Hepatic stellate cell (primary cell): ENCODE measurements at places on chromosomes 2 and 18.

GRCh38 chr2:194621945-194622344 lies 1035.1 kb upstream of the SLC39A10 start:
- no peak for DNase-seq

DNA sequence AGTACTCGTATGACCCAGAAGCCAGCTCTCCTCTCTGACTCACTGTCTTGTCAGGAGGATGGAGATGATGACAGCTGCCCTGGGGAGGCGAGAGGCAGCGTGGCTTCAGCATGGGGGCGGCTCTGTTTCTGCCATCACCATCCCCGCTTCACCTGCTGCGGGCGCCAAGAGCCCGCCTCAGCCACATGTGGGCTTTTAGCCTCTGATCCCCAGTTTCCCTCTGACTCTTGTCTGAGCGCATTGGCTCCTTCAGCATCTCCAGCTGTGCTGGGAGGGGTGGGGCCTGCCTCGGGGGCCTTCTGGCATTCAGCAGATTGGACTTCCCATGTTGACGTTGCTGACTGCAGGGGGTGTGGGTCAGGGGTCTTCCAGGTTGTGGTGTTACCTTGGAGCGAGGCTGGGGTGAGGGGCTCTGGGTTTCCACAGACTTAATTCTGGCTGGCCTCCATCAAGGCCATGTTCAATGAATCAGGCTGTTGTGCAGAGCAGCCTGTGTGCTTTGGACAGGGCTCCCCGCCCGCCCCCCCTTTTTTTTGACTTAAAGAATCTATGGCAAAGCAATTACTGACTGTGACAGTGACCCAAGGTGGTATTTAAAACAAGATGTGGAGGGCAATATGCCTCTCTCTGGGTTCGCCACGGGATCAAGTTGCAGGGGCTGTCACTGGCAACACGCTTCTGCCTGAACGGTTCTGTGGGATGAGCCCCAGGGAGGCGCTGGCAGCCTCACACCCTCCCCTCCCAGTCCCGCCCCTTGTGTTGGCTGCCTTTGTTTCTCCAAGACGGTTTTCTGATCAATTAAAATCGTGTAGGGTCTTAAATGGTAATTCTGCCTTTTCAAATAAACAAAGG lies 228.3 kb downstream of the LDLRAD4 start:
- DNase-seq: no peak

DNA sequence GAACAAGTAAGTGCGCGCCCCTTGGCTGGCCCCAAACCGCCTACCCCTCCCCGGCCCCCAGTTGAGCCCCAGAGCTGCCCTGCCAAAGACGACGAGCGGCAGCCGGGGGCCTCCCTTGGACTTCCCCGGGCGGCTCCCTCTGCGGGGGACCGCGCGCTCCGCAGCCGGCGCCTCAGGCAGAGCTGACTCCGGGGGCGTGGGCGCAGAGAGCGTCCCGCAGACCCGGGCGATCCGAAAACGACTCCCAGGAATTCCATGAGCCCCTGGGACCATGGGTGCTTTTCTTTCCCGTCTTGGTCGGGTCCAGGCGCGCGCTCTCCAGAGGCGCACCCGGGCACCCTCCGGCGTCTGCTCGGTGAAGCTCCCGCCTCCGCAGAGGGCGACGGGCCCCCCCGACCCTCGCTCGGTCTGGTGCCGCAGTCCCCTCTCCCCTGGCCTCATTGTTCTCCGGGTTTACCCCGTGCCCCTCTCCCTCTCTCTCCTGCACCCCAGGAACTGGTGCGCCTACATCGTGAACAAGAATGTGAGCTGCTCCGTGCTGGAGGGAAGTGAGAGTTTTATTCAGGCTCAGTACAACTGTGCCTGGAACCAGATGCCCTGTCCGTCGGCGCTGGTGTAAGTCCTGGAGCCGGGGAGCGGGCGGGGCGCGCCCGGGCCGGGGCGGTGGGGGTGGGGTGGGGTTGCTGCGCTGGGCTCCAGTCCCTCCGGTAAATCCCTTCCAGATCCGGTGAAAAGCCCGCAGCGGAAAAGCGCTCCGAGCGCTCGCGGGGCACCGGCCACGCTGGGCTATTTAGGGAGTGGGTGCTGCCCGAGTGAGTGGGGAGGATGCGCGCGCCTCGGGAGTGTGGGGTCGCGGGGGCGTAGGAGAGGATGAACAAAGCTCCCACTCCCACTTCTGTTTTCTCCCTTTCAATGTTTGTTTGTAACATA lies 776 bp downstream of the EMILIN2 start:
- DNase-seq: peak; percentile 26

GRCh38 chr18:48749768-48750167 lies 201.0 kb downstream of the SMAD7 start:
- DNase-seq: no peak

- DNase-seq: peak; percentile 75
Measured at GRCh38 chr2:30373881-30374302, 73.2 kb upstream of the LCLAT1 start.

DNA sequence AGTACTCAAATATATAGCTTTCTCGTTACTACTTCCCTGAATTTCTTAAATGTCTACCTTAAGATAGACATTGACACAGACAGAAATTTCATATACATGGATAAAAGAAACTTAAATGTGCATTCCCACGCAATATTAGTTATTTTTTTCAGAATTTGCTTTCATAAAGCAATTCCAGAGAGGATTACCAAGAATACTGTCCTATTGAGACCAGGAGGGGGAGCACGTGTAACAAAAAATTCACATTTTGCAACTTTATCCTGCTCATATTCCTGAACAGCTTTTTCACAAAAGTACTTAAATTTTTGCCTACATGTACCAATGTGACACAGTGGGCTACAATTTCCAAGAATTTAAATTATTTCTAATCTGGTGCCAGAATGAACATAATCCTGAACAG lies 30.7 kb upstream of the ERCC3 start:
- DNase-seq: peak; percentile 27

GRCh38 chr18:13444430-13445240 lies 226.1 kb downstream of the LDLRAD4 start:
- DNase-seq: no peak

DNA sequence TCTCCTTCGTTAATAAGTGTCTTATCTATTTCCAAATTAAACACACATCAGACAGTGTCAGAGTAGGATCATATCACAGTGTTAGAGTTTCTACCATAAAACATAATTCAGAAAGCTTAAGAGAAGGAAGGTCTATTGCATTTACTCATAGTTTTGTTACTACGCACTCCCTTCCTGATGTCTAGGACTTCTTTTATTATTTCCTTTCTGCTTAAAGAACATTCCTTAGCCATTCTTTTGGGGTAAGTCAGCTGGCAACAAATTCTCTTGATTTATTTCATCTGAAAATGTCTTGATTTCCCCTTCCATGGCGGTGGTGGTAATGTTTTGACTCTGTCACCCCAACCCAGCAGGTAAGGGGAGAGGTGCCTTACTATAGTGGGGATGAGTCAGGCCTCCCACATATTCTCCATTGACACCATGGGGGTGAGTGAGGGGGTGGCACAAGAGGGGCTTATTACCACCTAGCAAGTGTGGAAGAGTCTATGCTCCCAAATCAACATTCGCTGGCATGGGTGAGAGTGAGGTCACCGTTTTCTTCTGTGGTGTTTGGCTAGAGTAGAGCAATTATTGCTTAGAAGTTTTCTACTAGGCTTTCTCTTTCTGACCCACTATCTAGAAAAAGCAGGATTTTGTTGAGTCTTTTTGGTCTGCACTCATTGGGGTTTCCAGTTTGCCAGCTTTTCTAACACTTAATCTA lies 29.9 kb downstream of the ABCB11 start:
- peak; percentile 4 for DNase-seq

DNA sequence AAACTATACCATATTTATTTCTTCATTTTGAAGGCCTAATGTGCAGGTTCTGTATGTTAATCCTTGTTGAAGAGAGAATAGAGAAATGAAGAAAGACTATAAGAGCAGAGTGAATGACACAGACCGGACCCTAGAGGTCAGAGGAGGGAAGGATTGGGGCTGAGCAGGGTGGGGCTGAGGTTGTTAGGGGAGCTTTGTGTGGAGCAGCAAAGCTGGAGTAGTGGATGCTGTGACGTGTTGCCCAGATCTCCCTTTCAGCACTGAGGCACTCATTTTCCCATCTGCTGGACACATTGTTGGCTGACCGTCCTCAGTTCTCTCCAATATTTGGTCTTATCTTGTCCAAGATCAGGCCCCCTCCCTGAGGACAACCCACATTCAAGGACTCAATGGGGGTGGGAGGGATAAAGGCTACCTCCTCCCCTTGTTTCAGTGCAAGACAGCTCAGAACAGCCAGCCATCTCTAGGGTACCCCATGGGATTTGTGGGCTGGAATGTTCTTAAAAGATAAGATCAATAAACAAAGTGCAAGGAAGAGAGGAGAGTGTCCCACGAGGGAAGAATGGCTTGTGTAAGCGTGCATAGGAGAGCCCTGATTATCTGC lies 143.6 kb downstream of the TDRD15 start:
- DNase-seq: no peak

DNA sequence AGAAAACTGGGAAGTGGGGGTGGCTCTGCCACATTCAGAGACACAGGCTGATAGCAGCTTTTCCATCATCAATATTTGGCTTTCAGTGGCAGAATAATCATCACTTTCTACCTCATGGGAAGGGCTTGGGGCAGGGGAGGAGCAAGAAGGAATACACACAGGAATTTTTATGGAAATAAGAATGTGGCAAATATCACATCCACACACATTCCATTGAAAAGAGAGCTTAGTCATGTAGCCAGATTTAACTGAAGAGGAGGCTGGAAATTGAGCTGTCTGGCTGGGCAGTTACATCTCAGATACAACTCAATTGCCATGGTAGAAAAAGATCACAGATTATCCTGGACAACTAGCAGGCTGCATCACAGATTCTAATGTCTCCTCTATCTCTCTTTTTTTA lies 1474.0 kb upstream of the ACVR2A start:
- DNase-seq: peak; percentile 4

DNA sequence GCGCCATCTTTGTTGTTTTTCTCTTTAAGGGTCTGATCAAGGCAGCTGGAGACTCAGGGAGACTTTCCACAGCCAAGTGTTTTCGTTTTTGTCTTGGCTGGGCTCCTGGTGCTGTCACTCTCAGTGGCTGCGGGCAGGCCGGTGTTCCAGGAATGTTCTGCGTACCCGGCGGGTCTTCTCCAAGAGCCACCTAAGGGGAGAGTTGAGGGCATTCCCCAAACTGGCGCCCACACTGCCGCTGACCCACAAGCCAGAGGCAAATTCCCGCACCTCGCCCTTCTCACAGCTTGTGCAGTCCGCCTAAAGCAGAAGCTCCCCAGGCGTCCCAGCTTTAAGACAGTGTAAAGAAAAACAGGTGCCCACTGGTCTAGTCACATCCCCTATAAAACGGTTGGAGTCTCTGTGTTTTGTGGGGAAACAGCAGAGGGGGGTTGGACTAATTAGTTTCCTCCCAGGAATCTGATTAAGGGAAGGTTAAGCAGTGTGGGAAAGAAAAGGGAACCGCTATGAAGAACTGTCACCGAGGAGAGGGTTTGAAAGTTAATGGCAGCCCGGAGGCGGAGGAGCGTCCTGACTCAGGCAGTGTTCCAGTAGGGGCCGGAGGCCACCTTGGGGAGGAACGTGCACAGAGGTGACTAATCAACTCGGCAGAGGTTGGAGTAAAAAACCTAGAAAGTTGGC lies 224.5 kb downstream of the SLC4A3 start:
- DNase-seq: peak; percentile 9
